AG20443 (cell line): ENCODE measurements at places on chromosomes 13 and 19.
A peak's percentile ranks its signal among the peaks of the same experiment; 100 is the strongest.

DNA sequence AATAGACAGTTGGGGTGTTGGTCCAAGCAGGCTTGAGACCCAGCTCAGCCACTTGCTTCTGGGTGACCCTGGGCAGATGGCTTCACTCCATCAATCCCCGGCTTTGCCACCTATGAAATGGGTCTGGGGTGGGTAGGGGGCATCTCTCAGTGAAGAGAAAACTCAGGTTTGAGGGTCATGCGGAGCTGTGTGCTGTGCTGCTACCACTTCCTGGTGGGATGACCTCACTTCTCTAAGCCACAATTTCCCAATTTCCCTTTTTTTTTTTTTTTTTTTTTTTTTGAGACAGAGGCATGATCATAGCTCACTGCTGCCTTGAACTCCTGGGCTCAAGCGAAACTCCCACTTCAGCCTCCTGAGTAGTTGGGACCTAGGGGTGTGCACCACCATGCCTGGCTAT lies 4.6 kb upstream of the PLAUR start:
- DNase-seq = peak; percentile 68

- DNase-seq = peak; percentile 94
These were observed 1.2 kb upstream of the ING1 start for GRCh38 chr13:110712081-110712848.

DNA sequence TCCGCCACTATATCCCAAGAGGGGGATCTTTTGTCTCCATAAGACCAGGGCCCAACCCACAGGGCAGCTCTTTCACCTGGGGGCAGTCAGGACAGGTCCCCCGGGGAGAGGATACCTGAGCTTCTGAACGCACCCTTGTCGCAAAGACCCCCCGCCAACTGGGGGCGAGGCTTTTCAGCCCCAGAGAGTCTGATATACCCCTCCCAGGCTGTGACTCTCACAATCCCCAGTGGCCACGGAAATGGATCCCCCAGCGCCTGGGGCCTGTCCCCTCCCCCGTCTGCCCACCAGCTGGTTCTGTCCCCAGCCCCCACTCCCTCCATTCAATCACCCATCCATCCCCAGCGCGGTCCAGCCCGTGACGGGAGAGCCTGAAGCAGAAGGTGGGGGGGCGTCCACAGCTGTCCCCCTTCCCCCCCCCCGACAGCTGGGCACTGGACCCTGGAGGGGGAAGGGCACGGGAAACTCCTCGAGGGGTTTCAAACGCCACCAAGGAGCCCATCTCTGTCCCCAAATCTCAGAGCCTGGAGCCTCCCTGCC lies 823 bp downstream of the DOCK6 start:
- DNase-seq = no peak

DNA sequence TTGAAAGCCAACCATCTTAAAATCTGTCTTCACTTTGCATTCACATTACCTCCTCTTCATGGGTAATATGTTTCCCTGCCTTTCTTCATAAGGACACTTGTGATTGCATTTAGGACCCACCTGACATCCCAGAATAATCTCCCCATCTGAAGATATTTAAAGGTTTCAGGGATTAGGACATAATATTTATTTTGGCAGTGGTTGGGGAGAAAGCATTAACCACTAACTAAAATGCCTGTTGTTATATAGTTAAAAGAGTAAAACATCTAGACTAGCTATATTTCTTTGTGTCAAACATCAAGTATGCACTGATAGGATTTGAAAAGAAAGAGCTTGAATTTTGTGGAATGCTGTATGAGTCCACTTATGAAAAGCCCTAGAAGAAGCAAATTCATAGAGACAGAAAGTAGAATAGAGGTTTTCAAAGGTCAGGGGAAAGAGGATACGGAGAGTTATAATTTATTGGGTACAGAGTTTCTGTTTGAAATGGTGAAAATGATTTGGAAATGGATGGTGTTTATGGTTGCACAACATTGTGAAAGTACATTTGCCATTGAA lies 457.7 kb upstream of the SPRY2 start:
- DNase-seq = no peak

DNA sequence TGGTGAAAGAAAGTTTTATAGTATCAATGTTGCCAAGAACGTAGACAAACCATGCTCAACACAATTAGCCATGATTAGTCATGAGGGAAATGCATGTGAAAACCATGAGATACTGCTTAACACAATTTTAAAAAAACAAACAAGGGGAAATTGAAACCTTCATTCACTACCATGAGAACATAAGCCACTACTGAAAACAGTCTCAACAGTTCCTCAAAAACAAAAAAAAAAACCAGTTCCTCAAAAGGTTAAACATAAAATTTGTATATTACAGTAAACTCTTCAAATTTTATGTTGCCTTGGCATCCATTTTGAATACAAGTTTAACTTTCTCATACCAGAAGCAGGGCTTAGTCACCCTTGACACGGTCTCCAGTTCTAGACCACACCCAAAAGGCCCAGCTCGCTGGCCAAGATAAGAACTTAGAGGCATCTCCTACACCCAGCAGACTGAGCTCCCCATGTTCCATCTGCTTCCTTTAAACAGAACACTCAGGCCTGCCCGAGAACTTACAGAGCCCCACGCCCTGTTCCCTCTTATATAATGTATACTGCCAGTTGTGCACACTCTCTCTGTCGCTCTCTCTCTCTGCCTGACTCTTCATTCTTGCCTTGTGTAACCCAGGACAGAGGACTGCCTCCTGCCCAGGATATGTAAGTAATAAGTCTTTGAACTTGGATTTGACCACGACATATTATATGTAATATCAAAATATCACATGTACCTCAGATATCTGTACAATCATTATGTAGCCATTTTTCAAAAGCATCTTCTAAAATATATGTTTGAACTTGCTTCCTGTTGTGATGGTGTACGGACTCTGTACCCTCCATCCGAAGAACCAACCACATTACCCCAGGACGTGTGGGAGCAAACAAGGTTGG lies 67.4 kb downstream of the STK24 start:
- peak; percentile 89 for DNase-seq

DNA sequence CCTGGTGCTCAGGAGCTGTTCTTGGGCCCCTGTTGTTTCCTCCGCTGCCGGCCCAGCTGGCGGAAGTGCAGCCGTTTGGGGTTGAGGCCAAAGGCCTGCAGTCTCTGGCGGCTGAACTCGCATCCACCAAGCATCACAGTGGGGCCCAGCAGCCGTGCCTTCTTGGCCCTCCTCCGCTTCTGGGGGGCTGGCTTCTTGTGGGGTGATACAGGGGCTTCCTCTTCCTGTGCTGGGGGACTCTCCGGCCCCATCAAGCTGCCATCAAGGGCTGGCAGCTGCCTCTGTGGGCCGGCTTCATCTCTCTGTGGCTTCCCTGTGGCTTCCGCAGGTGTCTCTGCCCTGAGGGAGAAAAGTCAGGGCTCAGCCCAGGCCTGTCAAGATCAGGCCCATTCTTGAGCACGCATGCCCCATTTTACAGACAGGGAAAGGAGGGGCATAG lies 10.3 kb downstream of the ATG4D start:
- DNase-seq = no peak

- peak; percentile 74 for DNase-seq
These were observed 123.0 kb downstream of the SLC7A1 start for GRCh38 chr13:29472332-29472961.

GRCh38 chr13:97506511-97506910 lies 72.5 kb downstream of the RAP2A start:
- no peak for DNase-seq
